Fibroblast of skin of scalp (primary cell): ENCODE measurements at places on chromosomes 1 and 21.

GRCh38 chr1:121418369-121419049, 233.7 kb downstream of the SRGAP2C start:
- no peak for DNase-seq

DNA sequence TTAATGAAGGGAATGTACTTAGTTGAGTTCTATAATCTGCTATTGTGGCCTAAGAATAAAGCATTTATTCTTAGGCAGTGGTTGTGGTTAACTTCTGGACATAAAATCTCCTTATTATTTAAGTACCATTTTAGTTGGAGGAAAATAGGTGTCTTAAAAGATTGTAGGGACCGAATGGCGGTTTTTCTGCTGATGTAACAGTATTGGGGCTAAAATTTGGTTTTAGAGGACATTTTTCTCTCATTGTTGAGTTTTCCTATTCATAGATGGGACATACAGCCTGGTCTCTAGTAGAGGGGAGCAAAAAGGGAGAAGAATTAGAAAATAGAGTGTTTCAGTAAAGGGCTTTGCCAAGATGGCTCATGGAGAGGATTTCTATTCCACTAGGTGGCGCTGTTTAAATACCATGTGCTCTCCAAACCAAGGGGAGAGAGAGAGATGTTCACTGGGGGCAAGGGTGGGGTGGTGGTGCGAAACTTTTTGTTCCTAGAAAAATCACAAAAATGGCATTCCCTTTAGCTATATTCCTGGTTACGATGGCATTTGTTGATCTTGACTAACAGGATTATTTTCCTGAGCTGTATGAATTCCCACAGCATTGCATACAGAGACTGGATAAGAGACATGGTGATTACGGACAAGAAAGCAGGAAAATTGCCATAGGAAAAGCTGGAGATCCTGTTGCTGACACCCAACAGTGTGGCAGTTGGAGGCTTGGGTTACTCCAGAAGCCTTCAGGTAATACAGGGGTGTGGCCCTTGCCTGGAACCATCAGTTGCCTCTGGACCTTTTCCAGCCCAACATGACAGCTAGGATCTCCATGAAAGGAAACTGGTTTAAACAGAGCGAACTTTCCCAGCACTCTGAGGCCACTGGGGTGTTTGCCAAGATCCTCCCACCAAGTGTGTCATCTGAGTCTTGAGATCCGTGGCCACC, 18.2 kb upstream of the FCGR2A start:
- peak; percentile 49 for DNase-seq

DNA sequence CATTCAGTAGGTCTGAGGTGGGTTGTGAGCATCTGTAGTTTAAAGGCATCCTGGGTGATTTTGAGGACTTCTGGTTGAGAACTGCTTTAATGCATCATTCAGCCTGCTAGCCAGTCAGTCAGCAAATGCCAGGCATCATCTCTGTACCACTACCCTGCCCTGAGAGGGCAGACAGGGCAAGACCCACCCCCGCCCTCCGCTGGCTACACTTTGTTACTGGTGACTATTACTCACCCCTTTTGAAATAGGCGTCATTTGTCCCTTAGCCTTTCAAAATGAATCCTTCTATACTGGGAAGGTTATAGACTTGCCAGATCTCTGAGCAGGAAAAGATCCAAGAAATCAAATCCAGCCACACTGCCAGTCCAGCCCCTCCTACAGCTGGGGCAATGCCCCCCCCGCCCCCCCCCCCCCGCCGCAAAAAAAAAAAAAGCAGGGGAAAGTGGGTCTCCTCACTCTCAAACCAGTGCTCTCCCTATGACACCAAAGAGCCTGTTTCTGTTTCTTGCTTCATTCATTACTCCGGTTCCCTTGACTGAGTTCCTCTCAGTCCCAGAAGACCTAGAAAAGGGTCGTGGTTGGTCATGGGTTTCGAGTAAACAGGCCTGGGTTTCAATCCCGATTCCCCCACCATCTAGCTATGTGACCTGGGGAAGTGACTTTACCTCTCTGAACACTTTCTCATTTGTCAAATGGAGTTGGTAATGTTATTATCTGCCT, 4.4 kb downstream of the SELENON start:
- no peak for DNase-seq

- DNase-seq, result peak; percentile 85
Observed at GRCh38 chr1:172356620-172357019, 63.9 kb upstream of the C1orf105 start.

- no peak for DNase-seq
Observed at GRCh38 chr1:229093609-229094336, 177.1 kb upstream of the RAB4A start.

GRCh38 chr21:28410256-28410655, 582.4 kb downstream of the LTN1 start:
- no peak for DNase-seq

DNA sequence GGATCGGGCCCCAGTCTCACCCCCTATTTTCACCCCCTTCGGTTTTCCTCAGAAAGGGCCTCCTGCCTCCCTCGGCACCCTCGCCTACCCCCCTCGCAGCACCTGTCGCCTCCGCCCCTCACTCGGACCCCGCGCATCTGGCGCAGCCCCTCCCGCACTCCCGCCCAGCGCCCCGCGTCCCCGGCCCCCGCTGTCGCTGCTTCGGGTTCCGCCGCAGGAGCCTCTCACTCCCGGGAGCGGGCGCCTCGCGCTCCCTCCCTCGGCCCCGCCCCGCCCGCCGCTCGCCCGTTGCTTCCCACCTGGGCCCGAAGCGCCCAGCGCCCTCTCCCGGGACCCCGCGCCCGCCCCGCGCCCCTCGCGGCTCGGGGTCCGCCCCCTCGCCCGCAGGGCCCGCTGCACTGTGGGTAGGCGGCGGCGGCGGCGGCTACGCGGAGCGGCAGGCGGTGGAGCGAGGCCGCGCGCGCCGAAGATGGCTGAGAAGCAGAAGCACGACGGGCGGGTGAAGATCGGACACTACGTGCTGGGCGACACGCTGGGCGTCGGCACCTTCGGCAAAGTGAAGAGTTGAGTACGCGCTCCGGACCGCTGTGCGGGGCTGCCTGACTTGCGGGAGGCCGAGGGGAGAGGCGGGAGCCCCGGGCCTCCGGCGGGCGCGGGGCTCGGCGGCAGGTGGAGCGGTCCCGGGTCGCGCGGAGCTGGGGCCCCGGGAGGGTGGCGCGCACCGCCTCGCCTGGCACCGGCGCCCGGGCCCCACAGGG, at the start of gene PRKAA2:
PRKAA2 (plus strand) TSS at position 396 of the 758 bp plus-strand sequence; CDS start at position 470, 74 bp downstream.
- peak; percentile 45 for DNase-seq

- peak; percentile 19 for DNase-seq
Observed at GRCh38 chr1:91889717-91890459, 3.9 kb upstream of the TGFBR3 start.

DNA sequence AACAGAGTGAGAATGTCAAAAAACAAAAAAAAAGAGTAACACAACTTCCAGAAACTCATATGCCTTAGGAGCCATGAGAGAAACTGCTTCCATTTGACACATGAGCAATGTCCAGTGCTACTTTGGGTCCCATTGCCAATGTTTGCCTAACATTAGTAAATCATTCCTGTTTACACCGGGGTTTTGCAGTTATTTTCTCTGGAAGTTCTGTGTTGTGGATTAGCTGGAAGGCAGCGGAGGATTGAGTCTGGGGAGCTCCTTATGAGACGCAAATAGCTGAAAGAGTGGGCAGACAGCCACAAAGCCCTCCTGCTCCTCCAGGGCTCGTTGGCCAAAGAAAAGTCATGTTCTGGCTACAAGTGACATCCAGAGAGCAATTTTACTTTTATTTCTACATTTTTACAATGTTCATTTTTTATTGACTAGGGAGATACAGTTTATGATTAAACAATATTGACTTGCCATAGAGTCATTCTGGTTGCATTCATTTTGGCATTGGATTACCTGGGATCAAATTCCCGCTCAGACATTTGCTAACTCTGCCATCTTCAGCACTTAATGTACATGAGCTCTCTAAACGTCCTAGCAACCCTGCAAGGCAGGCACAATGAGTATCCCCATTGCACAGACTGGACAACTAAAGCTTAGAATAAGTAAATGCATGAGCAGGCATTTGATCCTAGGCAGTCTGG, 66.4 kb upstream of the GALNT2 start:
- no peak for DNase-seq

GRCh38 chr1:41171266-41171874, 70.7 kb downstream of the SCMH1 start:
- DNase-seq, result no peak

GRCh38 chr1:70897273-70897672, 150.3 kb downstream of the PTGER3 start:
- DNase-seq, result no peak

DNA sequence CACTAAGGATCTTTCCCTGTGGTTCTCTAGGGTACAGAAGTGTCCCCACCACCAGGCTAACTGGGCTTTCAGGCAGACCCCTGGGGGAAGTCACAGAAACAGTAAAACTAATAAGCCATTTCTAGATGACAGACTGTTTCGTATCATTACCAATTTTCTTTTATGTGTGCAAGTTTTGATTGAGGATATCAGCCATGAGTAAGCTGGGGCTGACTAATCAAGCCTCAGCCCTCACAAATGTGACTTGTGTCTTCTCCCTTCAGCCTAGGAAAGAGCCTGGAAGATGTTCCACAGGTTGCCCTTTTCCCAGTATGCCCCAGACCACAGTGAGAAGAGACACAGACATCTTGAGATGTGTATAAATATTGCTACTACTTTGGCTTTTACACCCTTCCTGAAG, 10.5 kb downstream of the PTGFRN start:
- no peak for DNase-seq

GRCh38 chr1:244599937-244600350, 53.0 kb upstream of the DESI2 start:
- peak; percentile 91 for DNase-seq

DNA sequence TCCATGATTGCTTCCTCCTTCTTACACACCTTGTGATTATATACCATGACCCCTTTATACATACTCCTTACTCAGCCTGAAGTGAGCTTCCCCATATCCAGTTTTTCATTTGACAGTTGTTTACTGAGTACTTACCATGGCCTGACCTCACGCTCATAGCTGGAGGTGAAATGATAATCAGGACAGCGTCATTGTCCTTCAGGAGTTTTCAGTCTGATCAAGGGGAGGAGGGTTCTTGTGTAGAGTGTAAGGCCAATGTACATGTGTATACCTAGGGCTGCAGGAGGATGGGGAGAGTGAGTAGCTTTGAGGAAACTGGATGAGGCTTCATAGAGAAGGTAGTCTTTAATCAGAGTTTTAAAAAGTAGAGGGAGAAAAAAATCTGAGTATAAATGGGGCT, 325.8 kb downstream of the RYR2 start:
- no peak for DNase-seq

GRCh38 chr1:101162300-101162699, 74.5 kb upstream of the S1PR1 start:
- DNase-seq, result no peak

DNA sequence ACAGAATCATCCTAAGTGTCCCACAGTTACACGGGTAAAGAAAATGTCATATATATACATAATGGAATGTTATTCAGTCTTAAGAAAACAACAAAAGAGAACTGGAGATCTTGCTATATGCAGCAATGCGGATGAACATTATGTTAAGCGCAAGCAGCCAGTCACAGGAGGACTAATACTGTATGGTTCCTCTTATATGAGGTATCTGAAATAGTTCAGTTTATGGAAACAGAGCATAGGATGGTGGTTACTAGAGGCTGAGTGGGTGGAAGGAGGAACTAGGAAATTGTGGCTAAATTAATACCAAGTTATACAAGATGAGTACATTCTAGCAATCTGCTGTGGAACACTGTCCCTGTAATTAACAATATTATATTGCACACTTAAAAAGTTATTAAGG, 834.3 kb downstream of the KCNT2 start:
- peak; percentile 4 for DNase-seq

- no peak for DNase-seq
Observed at GRCh38 chr1:18819203-18819602, 40.3 kb downstream of the TAS1R2 start.

DNA sequence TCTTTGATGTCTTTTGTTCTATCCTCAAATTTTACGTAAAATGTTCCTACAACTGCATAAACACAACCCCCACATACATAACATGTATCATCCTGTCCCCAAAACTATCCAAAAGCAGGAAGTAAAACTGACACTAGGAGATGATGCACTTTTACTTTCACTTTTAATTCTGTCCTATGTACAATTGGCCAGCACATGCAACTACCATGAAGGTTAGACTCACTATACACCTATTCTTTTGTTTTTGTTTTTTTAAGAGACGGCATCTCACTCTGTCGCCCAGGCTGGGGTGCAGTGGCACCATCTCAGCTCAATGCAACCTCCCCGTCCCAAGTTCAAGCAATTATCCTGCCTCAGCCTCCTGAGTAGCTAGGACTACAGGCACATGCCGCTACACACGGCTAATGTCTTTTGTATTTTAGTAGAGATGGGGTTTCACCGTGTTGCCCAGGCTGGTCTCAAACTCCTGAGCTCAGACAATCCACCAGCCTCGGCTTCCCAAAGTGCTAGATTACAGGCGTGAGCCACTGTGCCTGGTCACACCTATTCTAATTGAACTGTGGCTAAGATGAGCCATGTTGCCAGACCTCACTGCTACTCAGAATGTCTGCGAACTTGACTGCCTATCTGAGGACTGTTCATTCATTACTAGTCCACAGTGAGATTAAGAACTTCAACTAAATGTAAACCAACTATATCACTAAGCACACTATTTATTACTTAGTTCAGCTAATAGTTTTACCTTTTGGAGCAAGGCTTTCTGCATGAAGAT, 48.0 kb downstream of the TOR3A start:
- no peak for DNase-seq

DNA sequence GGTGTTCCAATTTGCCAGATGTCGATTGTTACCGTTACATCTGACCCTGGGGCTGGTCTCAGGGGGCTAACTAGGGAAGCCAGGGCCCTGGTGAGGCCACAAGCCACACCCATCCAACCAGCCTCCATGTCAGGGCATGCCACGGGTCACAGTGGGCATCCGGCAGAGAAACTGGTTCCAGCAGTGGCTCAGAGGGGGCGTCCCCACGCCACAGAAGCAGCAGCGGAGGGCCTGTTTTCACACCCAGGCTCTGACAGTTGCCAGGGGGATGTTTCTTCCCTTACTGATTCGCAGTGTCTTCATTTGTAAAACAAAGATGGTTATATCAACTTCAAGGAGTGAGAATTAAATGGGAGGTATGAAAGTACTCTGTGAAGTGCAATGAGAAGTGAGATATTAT, 75.0 kb upstream of the COX20 start:
- no peak for DNase-seq

DNA sequence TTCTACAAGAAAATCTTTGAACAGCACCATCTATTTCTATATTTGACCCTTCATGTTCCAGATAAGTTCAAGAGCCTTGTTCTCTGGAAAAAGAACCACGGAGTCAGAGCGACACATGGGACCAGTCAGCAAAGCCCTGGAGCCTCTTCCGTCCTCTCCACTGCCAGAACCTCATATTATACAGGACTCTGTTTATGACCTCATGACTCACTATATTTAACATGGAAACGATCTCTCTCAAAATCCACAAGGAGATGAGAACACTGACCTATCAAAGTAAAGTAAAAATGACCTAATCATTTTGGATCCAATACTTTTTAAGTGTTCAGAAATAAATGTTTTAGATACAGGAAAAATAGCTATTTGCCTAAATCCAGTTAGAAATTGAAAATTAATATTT, 124.6 kb upstream of the KRTAP19-8 start:
- DNase-seq, result peak; percentile 40

- peak; percentile 34 for DNase-seq
Observed at GRCh38 chr21:40647706-40648105, 199.3 kb downstream of the DSCAM start.
